NCI-H510A treated with DMSO at 0.1 percent for 48 hours (cell line): ENCODE measurements at places on chromosomes 7 and 10.

- no peak for DNase-seq
Observed at GRCh38 chr10:80986596-80986995, 448.9 kb downstream of the SH2D4B start.

GRCh38 chr7:77529279-77529678 is 7.8 kb upstream of the PTPN12 start:
- no peak for DNase-seq

DNA sequence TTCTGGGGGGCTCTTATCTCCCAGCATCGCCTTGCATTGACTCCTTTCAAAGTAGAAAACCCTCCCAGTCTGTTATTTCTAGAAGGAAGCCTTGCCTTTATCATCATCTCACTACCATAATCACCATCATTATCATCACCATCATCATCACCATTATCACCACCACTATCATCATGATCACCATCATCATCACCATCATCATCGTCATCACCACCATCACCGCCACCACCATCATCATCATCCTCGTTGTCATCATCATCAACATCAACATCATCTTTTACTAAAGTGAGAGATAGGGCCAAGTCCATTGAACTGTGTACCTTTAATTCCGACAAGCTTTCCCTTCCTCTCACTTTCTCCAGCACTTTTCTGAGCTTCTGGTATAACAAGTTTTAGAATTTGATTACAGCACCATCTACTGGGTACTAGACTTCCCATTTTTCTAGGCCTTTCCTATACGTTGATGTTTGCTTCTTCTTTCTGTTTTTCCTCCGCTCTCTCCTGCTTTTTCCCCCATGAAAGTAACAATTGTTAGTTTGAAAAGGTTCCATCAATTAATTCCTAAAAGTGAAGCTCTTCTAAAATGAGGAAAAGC is 226.4 kb downstream of the BUB3 start:
- peak; percentile 52 for DNase-seq

- no peak for DNase-seq
Observed at GRCh38 chr10:102651455-102652169, 7.3 kb downstream of the TRIM8 start.

DNA sequence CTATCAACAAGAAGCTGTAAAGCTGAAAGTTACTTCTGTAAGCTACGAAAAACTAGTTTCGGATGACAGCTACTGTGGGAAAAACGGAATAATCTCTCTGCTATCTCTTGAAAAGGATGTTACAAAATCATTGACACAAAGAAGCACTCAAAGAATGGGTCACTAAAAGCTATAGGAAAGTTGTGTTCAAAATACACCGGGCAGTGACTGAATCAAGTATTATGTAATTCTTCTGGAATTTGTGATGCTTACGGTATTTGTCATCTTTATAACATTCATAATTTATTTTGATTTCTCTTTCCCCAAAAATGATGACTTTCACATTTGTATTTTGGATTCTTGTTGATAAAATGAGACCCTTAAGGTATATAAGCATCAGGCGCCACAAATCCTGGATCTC is 112.1 kb upstream of the KLF6 start:
- DNase-seq = no peak

DNA sequence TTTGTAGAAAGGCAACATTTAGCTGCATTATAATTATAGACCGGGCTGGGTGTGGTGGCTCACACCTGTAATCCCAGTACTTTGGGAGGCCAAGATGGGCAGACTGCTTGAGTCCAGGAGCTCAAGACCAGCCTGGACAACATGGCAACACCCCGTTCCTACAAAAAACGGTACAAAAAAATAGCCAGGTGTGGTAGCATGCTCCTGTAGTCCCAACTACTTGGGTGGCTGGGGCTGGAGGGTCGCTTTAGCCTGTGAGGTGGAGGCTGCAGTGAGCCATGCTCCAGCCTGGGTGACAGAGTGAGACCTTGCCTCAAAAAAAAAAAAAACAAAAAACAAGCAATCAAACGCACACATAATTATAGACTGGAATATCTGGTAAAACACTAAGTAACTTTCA is 5.0 kb downstream of the YWHAG start:
- no peak for DNase-seq

DNA sequence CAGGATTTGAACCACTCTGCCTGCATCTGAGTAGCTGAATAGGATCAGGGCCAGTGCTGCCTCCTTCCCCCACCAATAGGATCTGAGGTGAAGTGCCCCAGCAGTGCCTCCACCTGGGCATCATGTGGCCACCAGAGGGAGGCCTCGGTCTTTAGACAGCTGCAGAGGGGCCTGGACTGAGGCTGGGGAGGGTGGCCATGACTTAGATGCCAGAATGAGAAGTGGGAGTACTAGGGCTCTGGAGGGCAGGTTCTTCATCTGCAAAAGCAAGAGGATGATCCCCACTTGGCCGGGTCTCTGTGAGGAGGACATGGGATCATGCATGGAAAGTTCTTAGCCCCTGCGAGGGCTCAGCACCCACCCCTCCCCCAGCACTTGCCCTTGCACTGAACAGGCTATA is 56.9 kb downstream of the NEUROG3 start:
- peak; percentile 40 for DNase-seq

DNA sequence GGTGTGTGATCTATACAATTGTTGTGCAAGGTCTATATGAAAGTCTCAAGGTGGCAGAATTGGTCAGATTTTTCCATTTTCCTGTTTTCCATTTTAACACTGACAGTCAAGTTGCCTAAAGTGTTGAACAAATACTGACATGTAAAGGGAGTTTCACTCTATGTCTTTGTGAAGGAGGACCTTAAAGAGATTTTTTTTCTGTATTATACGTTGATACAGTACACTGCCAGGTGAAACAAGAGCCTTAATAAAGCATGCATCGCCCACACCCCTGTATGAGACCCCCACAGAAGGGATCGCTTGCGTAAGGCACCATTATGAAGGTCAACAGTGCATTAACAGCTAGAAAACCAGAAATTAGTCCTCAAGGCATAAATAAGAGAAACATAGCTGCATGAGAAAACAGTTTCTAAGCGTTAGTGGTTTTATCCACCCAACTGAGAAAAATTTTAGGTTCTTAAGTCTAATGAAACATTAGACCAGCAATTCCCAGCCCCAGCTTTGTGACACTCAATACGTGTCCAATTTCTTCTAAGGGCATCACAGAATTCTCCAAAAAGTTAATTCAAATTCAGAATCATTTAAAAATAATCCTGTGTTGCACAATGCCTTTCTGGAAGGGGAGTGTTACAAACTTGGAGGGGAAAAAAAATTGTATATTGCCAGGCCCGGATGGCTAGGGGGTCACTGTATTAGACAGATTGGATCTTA is 6.9 kb downstream of the KLF6 start:
- DNase-seq = no peak

DNA sequence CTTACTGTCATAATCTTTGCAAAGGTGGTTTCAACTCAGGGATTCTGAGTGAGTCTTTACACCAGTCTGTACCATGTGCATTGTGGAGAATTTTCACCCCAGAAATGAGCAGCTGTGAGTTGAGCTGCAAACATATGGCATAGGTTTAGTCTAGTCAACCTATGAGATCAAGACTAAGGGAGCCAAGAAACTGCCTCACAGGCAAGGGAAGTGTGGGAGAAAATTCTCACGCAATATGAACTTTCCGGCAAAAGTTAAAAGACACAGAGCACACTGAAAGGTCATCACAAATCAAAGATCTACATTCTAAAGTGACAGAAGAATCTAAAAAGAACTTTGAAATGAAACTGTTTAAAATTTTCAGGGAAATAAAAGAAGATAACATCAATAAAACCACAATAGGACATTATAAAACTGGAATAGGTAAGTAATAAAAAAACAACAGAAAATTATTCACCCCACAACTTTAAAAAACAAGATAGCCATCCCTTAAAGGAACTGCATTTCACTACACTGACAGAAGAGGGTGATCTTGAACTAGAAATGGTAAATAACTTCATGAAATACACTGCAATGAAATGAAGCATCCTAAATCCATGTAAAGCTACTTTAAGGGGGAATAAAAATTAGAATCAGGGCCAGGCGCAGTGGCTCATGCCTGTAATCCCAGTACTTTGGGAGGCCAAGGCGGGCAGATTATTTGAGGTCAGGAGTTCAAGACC is 63.5 kb downstream of the LGI1 start:
- peak; percentile 6 for DNase-seq

- DNase-seq = no peak
Observed at GRCh38 chr10:131320860-131321604, 9.5 kb upstream of the TCERG1L start.

DNA sequence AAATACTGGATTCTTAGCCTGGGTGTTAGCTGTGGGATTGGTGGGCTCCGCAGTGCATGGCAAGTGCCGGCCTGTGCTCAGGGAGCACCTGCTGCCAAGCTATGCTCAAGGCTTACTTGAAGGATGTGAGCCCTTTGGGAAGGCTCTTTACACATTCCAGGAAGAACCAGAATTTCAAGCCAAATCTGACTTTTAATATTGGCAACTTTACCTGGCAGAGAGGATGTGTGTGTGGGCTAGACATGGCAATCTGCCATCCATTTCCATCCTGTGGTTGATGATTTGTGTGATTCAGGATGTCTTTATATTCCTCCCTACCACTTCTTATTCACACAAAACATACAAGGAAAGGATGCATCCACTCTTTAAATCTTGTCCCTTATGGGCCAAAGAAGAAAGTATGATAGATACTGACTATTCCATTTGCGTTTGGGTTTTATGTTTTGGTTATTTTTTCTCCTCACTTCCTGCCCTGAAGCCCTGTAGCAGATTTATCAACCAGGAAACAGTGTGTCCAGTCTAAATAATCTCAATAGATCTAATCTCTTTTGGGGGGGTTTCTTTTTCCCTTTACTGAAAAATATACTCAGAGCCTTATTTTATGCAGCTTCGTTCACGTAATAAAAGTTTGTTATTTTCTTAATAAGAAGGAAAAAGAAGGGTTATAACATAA is 247.1 kb downstream of the COBL start:
- DNase-seq = no peak

GRCh38 chr7:22251281-22251680 is 105.7 kb downstream of the RAPGEF5 start:
- DNase-seq = no peak

DNA sequence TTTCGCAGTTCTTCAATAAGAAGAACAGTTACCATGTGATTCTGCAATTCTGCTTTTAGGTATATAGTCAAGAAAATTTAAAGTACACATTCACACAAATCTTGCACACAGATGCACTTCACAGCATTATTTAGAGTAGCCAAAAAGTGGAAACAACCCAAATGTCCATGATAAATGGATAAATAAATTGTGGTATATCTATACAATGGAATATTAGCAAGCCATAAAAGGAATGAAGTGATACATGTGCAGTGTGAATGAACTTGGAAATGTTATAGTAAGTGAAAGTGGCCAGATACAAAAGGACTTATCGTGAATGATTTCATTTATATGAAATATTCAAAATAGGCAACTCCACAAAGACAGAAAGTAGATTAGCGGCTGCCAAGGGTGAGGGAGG is 109.1 kb downstream of the AGMO start:
- DNase-seq = no peak

DNA sequence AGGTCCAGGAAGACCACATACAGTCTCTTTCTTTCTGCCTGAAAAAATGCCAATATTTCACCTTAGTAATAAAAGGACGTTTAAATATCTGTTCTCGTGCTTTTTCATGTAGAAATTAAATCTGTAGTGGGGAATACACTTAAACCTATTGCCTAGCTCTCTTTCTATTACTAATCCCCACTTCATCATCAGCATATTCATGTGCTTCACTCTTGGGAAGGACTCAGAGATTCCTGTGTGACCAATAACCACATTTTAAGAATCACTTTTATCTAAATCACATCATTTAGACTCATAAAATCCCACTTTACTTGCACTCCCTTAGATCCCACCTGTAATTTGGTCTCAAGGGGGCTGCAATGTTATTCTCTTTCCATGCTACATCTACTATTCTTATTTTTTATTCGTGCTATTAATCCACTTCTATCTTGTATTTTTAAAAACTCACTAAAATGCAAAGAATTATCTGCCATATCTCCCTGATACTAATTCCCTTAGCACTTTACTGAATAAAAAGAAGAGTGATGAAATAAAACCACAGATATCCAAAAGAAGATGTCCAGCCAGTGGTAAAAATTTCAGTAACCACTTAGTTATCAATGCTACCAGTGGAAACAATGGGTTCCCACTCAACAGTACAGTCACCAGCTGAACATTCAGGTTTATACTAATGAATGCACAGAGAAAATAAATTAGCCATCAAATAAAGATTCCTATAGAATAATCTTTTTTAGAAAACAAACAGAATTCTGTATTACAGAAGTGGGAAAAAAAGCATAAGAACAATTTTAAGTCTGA is 102.1 kb downstream of the PPP1R17 start:
- DNase-seq = no peak

DNA sequence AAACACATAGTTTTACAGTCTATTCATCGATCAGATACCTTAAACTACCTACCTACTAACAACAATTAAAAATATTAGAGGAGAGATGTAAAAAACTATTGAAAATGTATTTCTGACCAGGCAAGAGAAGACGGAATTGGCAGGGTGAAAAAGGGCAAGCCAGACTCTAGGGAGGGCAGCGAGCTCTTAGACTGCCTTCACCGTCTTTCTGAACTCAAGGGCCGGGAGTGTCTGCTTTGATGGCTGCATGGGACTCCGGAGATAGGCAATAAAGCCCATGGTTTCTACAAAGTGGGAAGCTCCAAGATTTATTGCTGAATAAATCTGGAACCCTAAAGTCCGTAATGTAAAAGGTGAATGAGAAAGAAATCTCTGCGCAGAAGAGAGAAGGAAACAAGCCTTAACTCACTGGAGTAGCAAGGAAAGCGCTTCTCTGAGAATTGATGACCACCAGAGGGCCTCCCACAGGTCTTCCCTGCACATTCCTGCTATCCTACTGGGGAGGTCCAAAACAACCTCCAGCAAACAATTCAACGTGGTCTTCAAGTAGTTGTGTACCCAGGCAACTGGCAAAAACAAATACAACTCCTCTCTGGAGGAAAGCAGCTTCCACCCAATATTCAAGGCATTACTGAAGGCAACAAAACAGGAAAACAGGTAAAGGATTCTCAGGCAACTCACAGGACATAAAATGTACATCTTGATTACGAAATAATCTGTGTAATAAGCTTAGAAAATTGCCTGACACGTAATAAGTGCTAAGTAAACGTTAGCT is 181.3 kb downstream of the SDK1 start:
- DNase-seq = peak; percentile 61

GRCh38 chr7:152762056-152762455 is 2.5 kb downstream of the ACTR3B start:
- DNase-seq = no peak

GRCh38 chr10:5999440-6000165 is 22.3 kb upstream of the IL15RA start:
- no peak for DNase-seq

- no peak for DNase-seq
Observed at GRCh38 chr7:84510505-84510904, 315.9 kb upstream of the SEMA3A start.

GRCh38 chr7:90708841-90709317 is 112.8 kb downstream of the CDK14 start:
- no peak for DNase-seq

- no peak for DNase-seq
Observed at GRCh38 chr7:24216576-24217125, 67.3 kb upstream of the NPY start.
